ENCODE measurements at places on chromosomes 13 and 19.

DNA sequence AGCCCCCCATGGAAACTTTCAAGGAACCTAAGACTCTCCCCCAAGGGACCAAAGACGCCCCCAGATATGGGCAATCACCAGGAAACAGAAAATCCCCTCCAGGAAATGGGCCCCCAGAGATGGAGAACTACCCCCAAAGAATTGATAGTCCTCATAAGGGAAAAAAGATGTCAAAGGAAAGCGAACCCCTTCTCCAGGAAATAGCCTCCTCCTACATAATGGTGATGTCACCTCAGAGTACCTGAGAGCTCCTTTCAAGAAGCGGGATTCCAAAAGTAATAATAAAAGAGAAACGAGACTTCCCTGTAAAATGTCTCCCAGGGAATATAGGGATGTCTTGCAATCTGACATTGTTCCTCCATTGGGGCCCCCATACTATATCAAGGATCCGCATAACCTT is 1.1 kb downstream of the CDKN2D start:
- DNase-seq = no peak

GRCh38 chr19:54609356-54609791 is 15.9 kb downstream of the LILRA1 start:
- DNase-seq = no peak

GRCh38 chr13:35787937-35788336 is 311.4 kb upstream of the MAB21L1 start:
- no peak for DNase-seq

DNA sequence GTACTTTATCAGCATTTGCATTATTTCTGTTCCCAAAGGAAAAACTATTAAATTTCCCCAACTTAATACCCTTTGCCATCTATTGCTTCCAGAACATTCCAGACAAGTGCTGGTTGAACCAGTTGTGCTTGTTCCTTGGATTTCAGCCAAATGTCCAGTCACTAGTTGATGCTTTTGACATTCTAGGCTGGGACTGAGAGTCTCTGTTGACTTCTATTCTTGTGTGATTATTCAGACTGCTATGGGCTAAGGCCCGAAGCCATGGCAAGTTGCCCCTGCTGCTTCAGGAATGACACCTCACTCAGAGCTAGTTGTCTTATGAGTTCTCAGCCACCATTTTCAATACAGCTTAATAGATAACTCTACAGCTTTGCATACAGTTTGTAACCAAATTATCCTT is 458.1 kb upstream of the ARGLU1 start:
- DNase-seq = no peak

- DNase-seq = no peak
Observed at GRCh38 chr13:93279982-93280381, 53.4 kb downstream of the GPC6 start.

DNA sequence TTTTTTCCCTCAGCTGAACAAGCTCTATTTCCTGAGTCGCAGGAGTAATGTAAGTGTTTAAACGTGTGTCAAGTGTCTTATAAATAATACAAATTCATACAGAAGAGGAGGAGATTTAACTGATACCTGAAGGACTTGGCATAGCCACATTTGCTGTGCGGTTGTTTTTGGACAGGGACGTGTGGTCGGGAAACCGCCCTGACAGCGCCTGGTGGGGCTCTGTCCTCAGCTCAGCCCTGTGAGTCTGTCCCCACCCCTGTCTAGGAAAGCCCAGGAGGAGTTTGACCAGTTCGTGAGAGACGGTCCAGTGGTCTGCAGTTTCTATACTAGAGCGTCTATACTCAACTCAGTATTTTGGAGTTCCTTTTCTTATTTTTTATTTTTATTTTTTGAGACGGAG is 16.7 kb downstream of the ZIC2 start:
- no peak for DNase-seq

- DNase-seq = no peak
Observed at GRCh38 chr13:109918179-109918711, 131.9 kb upstream of the IRS2 start.

- no peak for DNase-seq
Observed at GRCh38 chr13:44240611-44241145, 132.9 kb upstream of the SERP2 start.

GRCh38 chr19:19597809-19598306 is 20.6 kb downstream of the PBX4 start:
- no peak for DNase-seq

DNA sequence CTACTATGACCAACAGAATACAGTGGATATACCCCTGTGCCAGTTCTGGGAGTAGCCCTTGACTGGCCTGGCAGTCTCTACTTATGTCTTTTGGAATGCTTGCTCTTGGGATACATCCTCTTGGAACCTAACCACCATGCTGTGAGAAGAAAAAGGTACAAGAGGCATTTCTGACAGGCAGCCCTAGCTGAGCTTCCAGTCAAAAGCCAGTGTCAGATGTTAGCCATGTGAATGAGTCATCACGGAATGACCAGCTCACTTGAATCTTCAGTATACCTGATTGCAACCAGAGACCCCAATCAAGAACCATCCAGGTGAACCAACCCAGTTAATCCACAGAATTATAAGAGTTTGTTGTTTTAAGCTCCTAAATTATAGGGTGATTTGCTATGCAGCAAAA is 4.1 kb downstream of the CCDC169 start:
- no peak for DNase-seq

DNA sequence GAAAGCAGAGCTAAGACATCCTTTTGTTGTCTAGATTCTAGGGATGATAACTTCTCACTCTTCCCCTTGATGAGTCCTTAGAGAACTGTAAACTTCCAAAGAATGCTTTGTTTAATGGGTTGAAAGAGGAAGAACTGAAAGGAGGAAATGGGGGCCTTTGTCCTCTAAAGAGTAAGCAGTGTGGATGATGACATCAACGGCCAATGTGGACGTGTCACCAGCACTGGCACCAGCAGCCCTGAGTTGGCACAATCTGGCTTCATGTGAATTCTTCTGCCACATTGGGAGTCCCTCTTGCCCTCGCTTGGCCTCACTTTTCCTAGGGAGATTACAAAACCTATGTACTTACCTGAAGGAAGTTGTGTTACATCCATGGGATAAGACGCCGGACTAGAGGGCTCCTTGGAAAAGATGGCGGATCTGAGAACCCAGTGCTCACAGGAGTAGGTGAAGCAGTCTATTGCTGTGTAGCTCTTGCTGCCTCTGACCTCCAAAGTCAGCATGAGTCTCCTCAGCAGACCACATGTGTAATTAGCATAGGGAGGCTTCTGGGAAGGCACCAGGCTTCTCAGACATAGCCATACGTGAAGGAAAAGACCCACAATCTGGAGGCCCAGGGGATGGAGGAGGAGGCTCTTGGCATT is 62.8 kb downstream of the RGCC start:
- DNase-seq = no peak

DNA sequence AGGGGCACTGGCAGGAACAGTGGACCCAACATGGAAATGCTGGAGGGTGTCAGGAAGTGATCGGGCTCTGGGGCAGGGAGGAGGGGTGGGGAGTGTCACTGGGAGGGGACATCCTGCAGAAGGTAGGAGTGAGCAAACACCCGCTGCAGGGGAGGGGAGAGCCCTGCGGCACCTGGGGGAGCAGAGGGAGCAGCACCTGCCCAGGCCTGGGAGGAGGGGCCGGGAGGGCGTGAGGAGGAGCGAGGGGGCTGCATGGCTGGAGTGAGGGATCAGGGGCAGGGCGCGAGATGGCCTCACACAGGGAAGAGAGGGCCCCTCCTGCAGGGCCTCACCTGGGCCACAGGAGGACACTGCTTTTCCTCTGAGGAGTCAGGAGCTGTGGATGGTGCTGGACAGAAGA is 4.1 kb downstream of the KLK2 start:
- no peak for DNase-seq

Data from HS-27A (cell line).